CD4-positive, alpha-beta T cell treated with Interleukin-17A for 1 hour (primary cell): ENCODE measurements at places on chromosomes 11 and 22.

GRCh38 chr11:129323896-129324502 is 51.6 kb upstream of the BARX2 start:
- DNase-seq = no peak

DNA sequence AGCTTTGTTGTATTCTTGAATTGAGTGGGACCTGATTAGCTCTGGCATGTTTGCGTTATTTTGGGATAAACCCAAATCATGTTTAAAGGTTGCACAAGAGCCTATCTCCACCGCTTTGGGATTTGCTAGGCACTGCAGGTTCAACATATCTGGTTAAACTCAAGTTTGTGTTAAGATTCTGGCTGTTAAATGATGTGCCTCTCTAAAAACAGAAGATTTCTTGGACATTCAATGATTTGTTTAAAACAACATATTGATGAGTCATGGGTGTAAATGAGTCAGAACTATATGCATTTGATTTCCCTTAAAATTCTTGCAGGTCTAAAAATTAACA is 67.4 kb downstream of the AMOTL1 start:
- DNase-seq = no peak

- no peak for DNase-seq
These were observed 31.3 kb upstream of the LRRC55 start for GRCh38 chr11:57150454-57150917.

DNA sequence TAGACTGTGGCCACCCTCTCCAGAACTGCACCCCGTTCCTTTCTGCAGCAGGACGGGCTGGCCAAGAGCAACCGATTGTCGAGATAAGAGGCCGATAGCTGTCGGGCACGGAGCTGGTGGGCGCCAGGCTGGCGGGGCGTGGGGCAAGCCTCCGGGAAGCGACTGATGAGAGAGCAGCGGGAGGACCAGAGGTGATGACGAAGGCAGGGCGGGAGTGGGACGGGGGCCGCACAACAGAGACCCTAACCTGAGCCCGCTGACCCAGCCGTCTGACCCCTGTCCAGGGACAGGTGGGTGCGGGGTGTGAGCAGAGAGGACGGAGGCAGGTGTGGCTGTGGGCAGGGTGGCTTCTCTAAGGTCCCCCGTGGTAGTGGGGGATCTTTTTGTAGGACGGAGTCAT is 7.3 kb upstream of the BRSK2 start:
- no peak for DNase-seq

- DNase-seq = no peak
These were observed 358.2 kb downstream of the DDX10 start for GRCh38 chr11:109023036-109023435.

DNA sequence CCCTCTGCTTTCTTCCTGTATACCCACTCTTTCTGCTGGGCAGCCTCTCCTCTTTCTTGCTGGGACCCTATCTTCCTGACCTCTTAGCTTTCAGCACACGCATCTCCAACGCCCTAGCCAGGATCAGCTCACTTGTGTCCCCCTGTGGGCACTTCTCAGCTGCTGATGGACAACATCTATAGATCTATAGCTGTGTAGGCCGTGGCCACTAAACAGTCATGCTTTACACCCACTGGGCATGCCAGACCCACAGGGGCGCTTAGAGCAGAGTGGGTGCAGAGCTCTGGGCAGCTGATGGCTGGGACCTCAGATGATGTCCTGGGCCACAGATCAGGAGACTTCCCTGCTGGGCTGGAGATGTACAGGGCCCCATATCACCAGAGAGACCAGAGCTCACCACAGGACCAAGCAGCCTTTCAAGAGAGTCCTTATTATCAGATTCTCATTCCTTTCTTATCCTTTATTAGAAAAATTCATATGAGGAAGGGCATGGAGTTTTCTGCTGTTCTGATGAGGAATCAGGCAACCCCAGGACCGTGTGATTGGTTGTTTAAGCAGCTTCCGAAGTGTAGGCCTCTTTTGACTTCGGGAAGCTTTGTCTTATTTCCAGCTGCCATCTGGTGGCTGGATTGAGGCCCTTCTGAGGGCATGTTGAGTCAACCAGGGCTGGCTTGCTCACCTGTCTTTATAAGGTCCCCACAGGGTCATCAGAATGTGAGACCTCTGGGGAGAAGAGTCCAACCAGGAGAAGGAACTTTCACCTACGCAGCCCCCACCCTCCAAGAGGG is 60.5 kb downstream of the OSBP2 start:
- peak; percentile 67 for DNase-seq

DNA sequence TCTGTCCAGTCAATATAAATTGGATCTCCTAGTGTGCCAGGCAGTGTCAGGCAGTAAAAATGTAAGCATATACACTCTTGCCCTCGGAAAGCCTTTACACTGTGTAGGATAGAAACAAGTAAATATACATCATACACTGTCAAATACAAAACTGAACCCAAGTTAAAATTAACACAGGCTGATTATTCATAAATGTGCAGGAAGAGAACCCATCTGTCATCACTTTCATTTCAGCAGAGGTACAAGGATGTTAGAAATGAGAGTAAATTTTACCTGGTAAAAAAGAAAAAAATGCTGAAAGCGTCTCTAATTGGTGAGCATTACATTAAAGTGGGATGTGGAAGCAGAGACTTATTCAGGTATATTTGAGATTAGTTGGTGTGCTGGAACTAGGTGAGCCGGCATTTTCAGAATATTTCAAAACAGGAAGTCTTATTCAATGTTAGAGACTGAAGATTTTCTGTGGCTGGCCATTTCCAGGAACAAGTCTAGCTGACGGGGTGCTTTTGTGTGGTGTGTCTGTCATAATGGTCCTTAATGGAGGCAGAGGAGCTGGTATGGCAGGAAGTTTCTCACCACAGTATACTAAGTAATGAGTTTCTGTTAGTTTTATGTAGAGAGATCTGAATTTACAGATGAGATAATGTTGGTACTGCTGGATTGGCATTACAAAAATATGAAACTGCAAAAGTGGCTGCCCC is 192.6 kb downstream of the CASP12 start:
- peak; percentile 89 for DNase-seq

- no peak for DNase-seq
These were observed 2.2 kb downstream of the CD59 start for GRCh38 chr11:33733980-33734379.

DNA sequence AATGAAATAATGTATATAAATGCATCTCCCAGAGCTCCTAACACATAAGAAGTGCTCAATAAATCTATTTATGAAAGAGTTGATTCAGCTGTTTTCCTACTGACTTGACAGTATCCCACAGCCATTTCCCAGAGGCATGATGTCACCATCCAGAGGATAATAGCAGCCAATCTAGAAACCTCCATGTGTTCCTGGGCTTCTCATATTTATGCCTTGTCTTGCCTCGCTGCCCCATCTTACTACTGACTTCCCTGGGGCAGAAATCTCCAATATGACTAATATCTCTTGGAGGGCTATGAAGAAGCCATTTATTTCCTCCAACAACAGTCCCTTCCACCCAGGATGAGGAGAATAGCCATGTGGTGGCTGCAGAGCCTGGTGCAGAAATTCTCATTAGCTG is 115.4 kb upstream of the NAV2 start:
- DNase-seq = no peak

GRCh38 chr11:61266602-61267001 is 25.6 kb downstream of the PGA5 start:
- DNase-seq = no peak

DNA sequence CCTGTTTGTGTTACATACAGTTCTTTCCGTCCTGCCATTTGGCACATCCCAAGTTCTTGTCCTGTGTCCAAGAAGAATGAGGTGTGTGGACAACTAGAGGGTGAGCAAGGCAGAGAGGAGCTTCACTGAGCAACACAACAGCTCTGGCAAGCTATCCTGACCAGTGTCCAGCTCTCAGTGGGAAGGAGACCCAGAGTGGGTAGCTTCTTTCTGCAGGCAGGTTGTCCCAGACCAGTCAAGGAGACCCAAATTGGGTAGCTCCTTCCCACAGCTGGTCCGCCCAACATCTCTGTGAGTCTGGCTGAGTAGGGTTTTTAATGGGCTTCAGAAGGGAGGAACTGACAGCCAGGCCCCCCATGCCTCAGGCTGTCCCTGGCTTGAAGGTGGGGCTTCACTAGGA is 35.2 kb upstream of the EXPH5 start:
- no peak for DNase-seq

DNA sequence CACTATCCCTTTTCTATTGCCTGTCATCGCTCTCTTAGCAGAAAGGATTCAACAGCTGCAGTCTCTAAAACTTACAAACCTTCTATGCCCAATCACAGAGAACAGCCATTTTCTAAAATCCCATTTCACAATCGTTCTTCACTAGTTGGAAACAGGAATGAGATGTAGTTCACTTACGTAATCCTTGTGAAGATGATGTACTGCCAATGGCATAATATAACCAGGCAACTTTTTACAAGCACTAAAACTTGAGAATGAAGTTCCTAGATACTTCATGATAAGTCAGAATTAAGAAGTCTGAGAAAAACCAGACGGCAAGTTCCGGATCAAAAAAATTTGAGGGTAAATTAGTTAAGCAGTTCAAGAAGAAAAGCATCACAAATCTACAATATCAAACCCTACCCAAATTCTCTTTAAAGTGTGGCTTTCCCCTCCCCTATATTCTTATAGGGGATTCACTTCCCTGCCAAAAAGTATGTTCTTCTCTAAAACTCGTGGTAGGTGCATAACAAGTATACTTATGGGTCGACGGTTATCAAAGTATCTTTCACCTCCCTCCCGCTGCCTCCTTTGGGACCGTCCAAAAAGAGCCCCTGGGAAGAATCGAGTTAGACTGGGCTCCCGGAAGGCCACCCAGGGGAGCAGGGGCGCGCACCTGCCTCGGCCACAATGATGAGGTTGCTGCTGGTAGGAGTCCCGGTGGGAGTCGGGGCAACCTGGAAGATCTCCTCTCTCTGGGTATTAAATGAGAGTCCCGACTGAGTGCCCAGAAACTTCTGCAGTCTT is 666 bp downstream of the MSANTD4 start:
- DNase-seq = no peak

DNA sequence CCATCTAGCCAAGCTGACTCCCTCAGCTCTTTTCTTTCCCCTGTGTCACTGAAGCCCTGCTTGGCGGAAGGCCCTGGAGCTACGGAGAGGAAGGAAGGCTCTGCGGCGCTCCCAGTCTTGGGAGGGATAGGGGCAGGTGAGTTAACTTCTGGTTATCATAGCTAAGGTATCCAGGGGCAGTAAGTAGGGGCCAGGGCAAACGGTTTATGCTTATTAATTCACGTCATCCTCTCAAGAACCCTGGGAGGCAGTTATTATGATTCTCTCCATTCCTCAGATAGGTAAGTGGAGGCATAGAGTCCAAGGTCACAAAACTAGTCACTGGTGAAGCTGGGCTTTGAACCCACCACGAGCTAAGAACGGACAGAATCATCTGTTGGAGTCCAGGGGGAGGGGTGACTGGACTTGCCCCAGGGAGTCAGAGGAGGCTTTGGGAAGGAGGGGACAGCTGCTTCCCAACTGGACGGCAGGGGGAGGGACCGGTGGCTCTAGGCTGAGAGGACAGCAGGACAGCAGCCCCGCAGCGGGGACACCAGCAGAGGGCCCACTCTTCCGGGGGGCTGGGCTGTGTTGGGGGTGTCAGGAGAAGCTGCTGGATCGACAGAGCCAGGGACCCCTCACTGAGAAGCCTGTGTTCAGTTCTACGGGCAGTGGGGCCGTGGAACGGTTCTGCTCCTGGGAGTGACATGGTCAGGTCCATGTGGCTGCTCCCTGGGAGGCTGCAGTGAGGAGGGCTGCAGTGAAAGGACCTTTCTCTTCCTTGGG is 3.5 kb downstream of the BAIAP2L2 start:
- DNase-seq = no peak

GRCh38 chr11:61999141-61999975 is 31.9 kb upstream of the FTH1 start:
- DNase-seq = no peak

DNA sequence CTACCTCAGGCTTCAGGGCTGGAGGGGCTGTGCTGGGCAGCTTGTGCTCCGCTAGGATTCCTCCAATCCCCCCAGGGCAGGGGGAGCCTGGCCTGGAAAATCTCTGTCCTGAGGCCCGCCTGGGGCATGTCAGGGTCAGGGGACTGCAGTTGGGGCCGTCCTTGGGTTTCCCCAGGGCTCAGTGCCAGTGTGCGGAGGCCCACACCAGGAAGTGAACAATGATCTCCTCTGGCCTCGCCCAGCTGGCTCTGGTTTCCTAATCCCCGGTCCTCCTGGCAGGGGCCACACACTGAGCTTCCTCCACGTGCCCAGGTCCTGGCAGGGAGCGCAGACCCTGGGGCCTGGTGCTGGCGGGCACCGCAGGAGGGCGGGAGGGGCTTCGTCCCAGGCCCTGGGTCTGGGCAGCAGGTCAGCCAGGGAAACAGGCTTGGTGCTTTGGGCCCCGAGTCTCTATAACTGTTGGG is 1.4 kb upstream of the MUC2 start:
- no peak for DNase-seq

DNA sequence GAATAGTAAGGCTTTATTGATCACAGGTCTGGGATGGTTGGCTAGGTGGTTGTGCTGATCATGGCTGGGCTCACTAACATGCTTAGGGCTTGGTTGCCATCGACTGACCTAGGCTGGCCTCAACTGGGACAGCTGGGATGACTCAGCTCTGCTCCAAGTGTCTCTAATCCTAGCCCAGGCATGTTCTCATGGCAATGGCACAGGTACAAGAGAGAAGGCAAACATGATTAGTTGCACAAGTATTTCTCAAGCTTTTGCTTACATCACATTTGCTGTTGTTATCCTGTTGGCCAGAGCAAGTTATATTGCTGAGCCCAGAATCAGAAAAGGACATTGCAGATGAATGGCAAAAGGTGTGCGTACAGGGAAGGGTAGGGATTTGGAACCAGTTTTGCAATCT is 68.5 kb upstream of the SLC35C1 start:
- DNase-seq = no peak

- DNase-seq = no peak
These were observed 5.7 kb downstream of the SLC39A13 start for GRCh38 chr11:47413908-47414684.

DNA sequence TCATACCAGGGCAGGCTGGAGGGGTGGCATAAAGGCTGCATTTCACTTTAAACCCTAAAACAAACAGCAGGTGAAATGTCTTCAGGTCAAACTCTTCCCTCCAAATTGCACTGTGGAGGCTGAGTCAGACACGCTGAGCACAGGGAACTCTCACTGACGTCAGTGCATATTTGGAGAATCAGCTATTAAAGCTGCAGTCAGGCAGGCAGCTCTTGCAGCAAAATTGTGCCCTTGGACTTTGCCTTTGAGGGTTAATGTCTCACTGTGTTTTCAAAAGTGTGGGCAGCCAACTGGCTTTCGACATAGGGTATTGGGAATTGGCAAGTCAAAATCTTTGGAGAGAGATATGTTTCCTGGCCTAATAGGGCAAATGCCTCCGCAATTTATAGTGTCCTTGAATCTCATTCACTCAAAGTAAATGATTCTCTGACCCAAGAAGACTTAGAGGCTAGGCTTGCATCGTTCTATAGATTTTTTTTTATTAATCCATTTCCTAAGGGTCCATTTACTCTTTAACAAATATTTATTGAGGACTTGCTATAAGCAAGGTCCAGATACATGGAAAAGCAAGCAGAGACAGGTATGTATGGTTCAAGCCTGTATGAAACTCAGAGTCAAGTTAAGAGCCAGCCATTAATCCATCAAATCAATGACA is 27.7 kb upstream of the SMCO4 start:
- DNase-seq = no peak
